ENCODE measurements at places on chromosomes 12 and 14. TPM values are rescaled to one million over a fixed set of nuclear protein-coding genes. Genes with fewer than 3 reads are reported as not detected.

Gene KLRC1
- not detected for total RNA-seq

Gene RERG
- 0.26 TPM for total RNA-seq

Gene B4GALNT3
- not detected for total RNA-seq

Gene GPRC5A
- 2.3 TPM for total RNA-seq

Gene TMTC1
- total RNA-seq: 222 TPM

Gene CD27
- total RNA-seq: 0.17 TPM

Gene PRR4
- 0.77 TPM for total RNA-seq

Gene ALKBH1
- 12.1 TPM for total RNA-seq

Gene ABCD2
- 0.33 TPM for total RNA-seq

Gene GPR135
- total RNA-seq: 3.0 TPM

Gene DACT1
- total RNA-seq: 22.6 TPM

Gene RNASE4
- 20.0 TPM for total RNA-seq

Gene PZP
- not detected for total RNA-seq

Gene KRT6A
- not detected for total RNA-seq

Gene FAM161B
- 5.3 TPM for total RNA-seq

Gene UNC79
- total RNA-seq: 0.17 TPM

Gene KRT83
- not detected for total RNA-seq

Gene ITGB7
- total RNA-seq: 0.50 TPM

Gene ARMH4
- 6.3 TPM for total RNA-seq

Gene PROX2
- not detected for total RNA-seq

Measured in fibroblast of lung (primary cell).